ENCODE measurements at places on chromosomes 2 and 18.

GRCh38 chr18:51520676-51521180, 323.2 kb upstream of the MEX3C start:
- no peak for DNase-seq

DNA sequence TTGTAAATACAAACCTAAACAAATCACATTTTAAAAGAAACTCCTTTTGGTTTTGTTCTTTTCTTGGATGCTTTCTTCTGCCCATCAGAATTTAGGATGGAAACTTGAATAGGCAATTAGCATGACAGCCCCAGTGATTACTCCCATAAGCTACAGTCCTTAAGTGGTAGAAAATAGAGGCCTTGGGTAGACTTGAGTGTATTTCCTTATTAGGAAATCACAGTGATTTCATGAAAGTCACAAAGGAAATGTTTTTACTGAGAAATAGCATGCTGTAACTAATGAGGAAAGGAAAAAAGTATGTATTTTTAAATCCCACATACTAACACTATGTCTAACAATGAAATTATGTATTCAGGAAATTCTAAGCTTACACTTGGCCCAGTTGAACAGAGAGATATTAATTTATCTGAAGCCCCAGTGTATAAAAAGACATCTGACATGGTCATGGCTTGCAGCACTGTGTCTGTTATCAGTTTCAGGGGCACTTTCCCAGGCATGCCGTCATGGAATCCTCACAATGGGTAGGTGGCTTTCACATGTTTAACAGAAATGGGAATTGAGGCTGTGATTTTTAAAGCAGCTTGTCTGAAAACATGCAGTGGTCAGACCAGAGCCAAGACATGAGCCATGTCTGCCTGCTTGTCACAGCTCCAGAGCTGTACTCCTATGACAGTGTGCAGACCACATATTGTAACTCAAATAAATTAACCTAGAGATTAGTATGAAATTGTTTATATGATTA, 79.7 kb upstream of the TRIB2 start:
- no peak for DNase-seq

GRCh38 chr2:61045999-61046398, 19.7 kb upstream of the SANBR start:
- no peak for DNase-seq

GRCh38 chr2:2853346-2853745, 522.3 kb upstream of the MYT1L start:
- no peak for DNase-seq

- DNase-seq, result no peak
These were observed 29.2 kb upstream of the DSEL start for GRCh38 chr18:67545681-67546080.

GRCh38 chr2:64698177-64698643, 44.5 kb upstream of the SERTAD2 start:
- no peak for DNase-seq

GRCh38 chr2:86445436-86445835, 4.3 kb downstream of the KDM3A start:
- DNase-seq, result no peak

DNA sequence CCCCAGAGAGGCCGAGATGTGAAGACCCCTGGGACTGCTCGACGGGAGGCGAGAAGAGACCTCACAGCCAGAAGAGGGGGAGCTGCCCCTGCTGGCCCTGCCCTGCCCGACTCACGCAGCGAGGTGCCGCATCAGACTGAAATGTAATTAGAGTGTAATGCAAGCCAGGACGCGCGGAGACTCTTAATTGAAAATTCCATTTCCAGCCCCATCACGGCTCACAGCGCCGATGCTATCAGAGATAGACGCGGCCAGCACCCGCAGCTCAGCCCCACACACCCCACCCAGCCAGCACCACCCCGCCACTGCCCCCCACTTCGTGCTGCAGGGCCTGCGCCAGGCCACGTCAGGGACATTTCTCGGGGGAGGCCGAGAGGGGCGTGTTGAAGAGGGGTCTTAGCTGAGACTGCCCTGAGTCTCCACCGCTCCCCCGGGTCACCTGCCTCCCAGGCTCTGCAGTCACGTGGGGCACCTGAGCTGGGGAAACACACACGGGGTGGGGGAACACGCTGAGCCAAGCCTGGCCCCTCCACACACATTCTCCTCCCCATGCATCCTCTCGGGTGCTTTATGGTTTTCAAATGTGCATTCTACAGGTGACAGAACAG, 78.1 kb downstream of the TEX51 start:
- DNase-seq, result no peak

DNA sequence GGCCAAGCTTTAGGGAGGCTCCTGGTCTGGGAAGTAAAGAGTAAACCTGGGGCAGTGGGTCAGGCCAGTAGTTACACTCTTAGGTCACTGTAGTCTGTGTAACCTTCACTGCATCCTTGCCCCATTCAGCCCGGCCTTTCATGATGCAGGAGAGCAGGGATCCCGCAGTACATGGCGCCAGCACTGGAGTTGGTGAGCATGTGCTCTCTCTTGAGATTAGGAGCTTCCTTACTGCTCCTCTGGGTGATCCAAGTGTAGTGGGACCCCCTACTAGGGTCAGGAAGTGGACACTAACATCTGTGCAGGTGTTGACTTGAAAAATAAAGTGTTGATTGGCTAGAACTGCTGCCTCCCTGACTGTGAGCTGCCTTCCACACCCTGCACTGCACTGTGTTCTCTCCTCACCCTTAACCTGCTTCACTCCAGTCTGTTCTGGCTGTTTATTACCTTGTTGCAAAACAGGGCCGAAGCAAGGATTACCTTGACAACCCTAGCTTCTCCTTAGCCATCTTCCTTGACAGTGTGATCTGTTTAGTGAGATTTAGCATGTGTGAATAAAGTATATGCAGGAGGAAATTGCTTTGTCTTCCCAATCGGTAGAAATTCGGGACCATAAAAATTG, 5.2 kb downstream of the RETREG2 start:
- DNase-seq, result no peak

- no peak for DNase-seq
These were observed 513.0 kb downstream of the XIRP2 start for GRCh38 chr2:167401309-167401708.

DNA sequence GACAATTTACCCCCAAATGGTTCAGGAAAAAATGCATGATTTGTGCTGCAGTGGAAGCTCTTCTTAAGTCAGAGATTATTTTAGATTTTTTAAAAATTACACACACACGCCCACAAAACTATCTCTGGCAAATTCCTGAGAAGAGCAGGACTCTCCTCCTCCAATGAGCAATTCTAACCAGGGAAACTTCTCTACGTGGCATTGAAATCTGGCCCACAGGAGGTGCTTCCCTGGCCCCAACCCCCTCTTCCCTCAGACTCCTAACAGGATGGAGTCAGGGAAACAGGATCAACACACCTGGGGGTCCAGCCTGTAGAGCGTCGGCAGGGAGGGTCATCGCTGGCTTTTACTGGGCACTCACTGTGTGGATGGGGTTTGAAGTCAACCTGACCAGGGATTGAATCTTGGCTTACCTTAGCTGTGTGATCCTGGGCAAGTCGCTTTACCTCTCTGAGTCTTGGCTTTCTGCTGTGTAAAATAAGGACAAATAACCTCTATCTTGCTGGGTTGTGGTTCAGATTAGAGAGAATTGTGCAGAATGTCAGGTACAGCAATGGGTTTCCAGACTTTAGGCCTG, 65.4 kb upstream of the ASAP2 start:
- DNase-seq, result no peak

DNA sequence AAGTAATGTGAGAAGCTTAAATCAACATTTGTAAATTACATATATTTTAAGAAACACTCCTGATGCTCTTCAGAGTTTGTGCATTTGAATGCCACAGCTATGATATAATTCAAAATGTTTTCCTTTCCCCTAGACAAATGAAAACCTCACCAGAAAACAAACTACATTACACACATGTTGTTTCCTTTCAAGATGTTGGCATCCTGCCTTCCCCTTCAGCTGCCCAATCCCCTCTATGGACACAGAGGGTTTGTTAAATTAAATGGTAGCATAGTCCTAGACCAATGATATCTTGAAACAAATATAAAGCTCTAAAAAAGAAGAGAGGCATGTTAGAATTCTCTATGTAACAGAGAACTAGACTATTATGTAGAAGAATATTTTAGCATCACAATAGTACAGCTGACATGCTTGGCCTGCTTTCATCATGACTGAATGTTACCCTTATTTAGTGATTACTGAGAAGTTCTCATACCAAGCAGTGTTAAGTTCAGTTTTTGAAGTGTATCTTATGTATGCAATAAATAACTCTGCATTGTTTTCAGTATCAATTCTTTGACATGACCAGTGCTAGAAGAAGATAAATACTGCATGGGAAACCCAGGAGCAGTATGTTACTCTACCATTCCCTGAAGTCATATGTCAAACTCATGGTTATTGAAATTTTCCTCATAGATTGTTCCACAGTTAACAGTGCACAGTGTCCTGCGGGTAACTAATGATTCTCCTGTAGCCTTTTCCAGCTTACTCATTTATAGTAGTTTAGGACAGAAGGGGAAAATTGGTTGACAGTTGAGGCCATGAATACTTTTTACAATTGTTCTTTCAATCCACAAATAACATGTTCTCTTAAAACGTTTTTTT, 316.3 kb upstream of the KCNJ3 start:
- DNase-seq, result no peak

- no peak for DNase-seq
These were observed 34.2 kb downstream of the GKN2 start for GRCh38 chr2:68918497-68918896.

DNA sequence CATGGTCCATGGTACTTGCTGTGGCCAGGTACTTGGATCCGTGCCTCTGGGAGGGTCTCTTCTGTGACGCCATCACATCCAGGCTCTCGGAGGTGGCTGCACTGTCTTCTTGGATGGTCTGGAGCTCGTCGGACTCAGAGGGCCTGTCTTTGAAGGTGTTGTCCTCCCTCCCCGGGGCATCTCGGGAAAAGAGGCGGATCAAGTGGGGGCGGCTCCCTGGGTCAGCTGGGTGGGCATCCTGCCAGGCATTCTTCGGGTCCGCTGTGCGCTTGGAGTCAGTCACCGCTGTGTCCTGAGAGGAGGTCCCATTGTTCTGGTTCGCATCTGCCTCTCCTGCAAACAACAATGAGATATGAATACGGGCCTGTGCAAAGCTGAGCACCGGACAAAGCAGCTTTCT, 115.6 kb downstream of the MBP start:
- no peak for DNase-seq

- DNase-seq, result no peak
These were observed 116.7 kb downstream of the CTIF start for GRCh38 chr18:48655508-48655907.

DNA sequence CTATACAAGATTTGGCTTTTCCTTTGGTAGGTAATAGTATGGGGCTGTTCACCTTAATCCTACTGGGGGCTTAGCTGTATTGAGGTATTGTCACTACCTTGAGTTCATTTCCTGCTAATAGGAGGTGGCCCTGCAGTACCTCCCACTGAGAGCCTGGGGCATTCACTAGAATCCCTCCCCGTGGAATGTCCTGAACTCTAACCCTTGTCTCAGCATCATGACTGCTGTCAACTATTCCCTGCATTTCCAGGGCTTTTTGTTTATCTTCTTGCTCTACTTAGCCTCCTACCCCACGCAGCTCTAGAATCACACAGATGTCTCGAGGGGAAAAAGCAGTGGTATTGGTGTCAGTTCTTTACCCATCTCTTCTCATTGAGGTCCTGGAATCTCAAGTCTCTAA, 542.3 kb downstream of the METTL4 start:
- DNase-seq, result no peak

Measured in stimulated activated CD8-positive, alpha-beta memory T cell treated with anti-CD3 and anti-CD28 coated beads, Interleukin-15, amount 100 ng/mL, for 24 hours (primary cell).